ENCODE measurements at places on chromosomes 7 and 10.

DNA sequence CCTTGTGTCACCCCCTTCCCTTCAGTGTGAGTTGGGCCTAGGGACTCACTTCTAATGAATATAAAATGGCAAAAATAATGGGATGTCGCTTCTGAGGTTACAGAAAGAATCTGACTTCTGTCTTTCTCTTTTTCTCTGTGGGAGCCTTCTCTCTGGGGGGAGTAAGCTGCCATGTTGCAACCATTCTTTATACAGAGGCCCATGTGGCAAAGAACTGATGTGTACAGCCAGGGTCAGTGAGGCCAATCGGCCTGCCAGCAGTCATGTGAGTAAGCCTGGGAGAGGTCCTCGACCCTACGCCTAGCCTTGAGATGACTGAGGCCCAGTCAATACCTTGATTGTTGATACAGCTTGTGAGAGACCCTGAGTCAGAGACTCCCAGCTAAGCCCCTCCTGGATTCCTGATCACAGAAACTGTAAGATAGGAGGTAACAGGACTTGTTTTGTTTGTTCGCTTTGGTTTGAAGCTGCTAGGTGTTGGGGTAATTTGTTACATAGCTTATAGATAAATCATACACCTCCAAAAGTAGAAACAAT is 1.7 kb downstream of the TCAF1 start:
- no peak for DNase-seq

GRCh38 chr10:8640301-8640700 is 585.8 kb downstream of the GATA3 start:
- DNase-seq, result no peak

- DNase-seq, result no peak
These were observed 68.4 kb downstream of the PHTF2 start for GRCh38 chr7:77866786-77867536.

DNA sequence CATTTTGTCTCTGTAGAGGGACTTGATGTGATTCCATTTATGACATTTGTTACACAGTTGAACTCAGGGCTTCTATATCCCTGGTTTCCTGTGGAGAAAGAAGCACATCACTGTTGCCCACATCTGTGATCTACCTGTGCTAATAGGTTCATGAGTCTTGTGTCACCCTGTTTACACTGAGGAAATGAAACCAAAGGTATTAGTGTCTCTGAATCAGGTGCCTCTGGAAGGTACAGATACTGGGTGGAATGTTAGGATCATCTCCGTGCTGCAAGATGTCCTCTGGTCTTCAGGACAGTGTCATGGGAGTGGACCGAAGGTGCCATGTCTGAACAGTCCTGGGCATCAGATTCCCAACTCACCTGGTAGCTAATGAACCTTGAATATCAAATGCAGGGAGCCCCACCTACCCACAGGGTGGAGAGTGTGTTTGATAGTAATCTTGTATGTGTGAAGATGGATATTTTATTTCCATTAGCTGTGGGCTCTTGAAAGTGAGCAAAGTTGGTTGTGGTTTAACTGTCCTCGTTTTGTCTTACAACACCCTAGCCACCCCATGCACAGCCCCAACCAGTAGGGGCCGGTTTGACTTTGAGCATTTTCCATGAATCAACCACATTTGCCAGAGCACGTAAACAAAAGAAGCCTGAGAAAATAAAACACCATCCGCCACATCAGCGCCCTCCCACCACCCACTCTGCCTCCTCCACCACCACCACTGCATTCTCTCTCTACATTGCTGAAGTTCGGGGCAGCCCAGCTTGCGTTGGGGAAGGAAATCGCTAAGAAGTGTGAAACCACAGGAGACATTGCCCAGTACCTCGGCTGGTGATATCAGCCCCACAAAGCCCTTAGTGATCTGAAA is 40.7 kb downstream of the TARP start:
- DNase-seq, result peak; percentile 89

DNA sequence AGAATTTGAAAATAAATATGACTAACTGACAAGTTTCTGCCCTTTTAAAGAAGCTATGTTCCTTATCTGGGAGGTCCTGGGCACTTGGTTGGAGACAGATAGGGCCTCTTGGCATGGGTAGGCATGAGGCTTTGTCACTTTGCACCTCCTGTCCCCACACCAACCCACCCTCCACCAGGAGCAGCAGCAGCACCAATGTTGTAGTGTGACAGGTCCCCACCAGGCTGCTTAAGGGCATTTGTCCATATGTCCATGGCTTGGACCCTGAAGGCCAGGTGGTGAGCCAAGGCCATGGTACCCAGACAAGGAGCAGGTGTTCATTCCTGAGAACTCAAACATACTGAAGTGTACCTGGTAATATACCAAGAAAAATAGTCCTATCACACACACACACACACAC is 629.1 kb downstream of the ACTR3B start:
- no peak for DNase-seq

DNA sequence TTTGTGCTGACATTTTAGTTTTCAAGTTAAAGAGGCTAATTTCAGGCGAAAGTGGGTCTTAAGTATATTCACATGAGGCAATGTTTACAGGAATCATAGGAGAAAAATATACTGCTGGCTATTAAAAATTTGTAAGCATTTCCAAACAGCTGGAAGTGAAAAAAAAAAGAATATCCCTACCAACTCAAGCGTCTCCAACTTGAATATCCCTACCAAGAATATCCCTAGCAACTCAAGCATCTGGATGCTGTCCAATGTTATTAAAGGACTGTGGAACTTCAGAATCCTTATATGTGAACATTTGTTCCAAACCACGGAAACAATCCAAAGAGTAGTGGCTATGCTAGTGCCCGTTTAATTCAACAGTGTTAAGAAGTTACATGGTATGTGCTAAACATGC is 1303.0 kb downstream of the GATA3 start:
- no peak for DNase-seq

GRCh38 chr10:70493660-70494234 is 15.2 kb downstream of the PALD1 start:
- DNase-seq, result no peak

DNA sequence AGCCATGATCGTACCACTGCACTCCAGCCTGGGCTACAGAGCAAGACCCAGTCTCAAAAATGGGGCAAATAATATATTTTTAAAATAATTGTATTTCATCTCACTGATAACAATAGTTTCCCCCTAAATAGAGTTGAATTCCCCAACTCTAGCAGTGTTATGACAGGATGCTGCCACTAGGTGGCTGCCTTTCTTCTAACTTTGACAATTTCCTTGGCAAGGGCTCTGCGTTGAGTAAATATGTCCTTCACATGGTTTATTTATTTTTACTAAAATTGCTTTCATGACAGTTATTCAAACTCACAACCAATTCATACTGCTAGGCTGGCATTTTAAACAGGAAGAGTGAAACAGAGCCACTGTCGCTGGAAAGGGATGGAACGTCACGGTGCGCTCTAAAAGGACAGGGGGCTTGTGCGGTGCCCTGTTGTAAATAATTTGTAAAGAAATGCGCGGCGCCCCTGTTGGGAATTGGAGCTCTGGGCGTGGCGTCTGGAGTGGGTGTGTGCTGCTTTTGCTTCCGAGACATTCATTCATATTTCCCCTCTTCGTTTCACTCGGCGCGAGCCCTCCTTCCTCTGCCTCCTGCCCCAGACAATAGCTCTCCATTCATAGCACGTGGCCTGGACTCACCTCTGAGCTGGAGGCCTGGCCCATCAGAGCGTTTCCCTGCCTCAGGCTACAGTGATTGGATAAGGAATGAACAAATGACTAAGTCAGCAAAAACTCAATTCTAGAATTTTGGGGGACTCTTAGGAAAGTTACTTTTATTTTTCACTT is 20.5 kb upstream of the PITRM1 start:
- DNase-seq, result peak; percentile 70

DNA sequence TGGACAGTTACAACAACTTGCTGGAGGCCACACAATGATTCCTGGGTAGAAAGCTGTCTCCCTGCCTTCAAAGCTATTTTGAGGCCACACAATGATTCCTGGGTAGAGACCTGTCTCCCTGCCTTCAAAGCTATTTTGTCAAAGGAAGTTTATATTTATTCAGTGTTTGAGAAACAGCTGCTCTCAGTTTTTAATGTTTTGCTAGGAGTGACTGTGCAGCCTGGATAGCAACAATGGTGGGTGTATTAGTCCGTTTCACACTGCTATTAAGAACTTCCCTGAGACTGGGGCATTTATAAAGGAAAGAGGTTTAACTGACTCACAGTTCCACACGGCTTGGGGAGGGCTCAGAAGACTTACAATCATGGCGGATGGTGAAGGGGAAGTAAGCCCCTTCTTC is 3.9 kb upstream of the SGPL1 start:
- no peak for DNase-seq
